ENCODE measurements at places on chromosomes 6 and 20.

- DNase-seq, result no peak
Measured at GRCh38 chr6:8637896-8638597, 202.7 kb upstream of the SLC35B3 start.

DNA sequence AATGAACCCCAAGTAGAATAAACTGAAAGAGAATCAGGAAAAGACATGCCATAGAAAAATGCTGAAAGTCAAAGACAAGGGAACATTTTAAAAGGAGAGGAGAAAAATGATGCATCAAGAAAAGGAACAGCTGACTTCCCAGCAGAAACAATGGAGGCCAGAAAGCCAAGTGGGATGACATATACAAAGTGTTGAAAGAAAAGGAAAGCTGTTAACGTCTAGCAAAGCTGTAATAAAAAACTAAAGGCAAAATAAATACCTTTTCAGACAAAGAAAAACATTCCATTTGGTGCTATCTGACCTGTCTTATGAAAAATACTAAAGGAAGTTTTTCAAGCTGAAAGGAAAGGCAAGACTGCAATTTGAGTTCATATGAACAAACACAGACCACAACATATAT is 34.1 kb upstream of the PDE10A start:
- no peak for DNase-seq

DNA sequence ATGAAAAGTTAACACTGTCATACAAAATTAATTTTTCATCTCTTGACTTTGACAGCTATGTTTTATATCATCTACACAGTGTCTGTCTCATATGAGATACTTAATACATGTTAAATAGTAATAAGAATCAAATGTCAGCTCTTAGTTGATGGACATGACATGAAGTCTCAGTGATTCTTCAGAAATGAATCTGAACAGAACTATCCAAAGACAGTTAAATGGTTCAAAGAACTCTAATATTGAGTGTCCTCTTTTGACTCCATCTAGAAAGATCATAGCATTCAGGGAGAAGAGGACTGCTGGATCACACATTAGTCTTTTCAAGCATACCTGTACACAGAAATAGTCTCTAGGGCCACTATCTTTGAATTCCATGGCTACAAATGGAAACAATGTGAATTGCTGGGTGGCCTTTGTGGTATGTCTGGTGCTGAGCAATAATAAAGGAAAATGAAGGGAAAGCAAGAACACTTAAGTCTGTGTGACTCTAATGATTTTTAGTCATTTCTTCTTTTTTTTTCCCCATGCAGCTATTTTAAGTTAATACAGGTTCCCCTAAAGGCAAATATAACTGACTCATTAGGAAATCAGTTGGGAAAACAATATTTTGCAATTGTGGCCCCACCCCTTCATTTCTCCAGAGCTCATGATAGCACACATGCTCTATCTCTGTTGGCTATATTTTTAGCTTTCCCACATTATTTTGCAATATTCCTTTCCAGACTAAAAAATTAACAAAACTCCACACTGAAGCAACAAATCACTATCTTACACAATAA is 367.5 kb downstream of the GRIK2 start:
- no peak for DNase-seq

DNA sequence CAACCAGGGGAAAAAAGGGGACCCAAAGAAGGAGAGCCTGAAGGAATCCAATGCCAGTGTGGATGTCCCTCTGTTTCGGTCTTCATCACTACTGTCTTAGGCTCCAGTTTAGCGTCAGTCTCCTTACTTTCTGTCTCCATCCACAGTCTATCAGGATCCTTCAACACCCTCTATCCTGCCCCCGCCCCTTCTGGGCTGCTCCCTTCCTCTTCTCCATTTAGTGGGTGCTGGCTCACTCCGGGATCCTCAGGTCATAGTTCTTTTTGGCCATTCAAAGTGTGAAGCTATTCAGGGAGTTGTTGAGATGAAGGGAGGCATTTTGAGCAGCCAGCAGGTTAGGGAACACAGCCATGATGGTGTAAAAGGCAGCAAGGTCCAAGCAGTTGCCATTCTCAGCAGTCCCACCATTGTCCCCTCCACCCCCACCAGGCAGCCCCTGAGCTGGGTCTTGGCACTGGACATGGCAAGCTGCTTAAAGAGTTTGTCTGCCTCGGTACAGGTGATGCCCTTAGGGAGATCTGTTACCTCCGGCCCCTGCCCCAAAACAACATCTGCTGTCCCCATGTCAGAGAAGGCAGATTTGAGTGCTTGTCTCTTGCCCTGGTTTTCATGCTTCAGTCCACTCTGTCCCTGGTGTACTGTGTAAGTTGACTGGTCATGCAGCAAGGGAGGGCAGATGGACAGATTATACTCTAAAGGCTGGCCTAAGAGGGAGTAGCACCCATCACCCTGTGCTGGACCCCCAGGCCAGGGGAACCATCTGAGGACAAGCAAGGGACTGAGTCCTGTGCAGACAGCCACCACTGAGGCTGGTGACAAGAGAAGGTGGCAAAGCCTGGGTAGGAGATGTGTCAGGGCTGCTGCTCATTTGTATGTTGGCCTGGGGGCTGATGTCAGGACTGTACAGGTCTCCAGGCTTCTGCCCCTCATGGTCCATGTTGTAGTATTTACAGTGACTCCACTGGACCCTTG is 842.0 kb downstream of the HACE1 start:
- no peak for DNase-seq

Measured in renal cortex interstitium (tissue), 15 donors.